ENCODE measurements at places on chromosomes 7 and 10.

- DNase-seq, result no peak
These were observed 58.5 kb downstream of the CPVL start for GRCh38 chr7:29087840-29088170.

DNA sequence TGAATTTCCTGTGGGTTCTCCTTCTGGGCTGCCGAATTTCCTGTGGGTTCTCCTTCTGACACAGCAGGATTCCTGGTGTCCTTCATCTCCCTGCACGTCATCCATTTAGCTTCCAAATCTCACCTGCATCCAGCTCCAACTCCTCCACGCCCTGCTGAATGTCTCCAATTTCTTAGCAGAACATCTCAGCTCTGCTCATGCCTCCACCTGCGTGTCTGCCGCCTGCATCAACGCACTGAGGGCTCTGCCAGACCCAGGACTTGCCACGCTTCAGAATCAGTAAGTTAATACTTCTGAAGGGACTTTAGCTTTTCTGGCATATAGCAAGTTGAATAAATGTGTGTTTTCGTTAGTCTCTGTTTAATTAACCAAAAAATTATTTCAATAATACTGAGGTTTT is 31.1 kb upstream of the VIPR2 start:
- no peak for DNase-seq

DNA sequence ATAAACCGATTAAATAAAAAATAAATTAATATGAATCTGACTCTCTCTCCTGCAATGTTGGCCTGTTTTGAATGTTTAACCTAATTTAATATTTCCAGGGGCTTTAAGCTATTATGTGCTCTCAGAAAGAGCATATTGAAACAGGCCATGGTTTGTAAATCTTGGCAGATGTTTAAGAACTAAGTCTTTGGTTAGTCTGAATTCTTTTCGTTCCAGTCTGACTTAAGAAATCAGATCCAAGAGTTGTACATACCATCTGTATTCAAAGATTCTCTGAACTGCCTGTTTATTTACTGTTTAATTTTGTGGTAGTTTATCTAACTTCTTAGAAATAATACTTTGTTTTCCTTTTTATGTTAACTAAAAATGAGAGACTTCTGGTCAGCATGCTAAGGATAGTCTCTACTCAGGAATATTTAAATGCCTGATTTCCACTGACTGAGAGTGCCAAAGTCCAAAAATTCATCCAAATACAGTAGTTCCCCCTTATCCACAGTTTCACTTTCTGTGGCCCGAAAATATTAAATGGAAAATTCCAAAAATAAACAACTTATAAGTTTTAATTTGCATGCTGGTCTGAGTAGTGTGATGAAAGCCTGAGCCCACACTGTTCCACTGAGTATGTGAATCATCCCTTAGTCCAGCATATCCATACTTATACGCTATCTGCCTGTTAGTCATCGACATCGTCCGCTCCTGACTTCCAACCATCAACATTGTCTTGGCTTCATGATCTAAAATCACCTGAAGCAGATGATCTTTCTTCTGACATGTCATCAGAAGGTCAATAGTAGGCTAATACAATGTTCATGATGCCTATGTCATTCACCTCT is 238.1 kb upstream of the CSTF2T start:
- DNase-seq, result no peak

DNA sequence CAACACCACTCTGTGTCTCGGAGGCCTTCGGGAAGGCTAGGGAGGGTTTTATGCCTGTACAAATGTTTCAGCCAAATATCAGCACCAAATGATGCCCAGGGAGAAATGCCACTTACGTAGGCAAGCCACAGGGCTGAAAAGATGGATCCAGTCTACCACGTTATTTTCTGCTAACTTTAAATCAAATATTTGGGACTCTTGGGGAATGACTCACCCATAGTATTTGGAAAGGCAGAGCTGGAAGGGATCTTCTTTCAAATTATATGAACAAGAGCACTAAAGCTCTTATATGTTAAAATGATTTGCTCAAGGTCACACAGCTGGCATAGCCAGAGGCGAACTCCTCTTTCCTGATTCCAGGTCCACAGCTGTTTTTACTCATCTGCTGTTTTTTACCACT is 591.4 kb downstream of the SORCS1 start:
- no peak for DNase-seq

DNA sequence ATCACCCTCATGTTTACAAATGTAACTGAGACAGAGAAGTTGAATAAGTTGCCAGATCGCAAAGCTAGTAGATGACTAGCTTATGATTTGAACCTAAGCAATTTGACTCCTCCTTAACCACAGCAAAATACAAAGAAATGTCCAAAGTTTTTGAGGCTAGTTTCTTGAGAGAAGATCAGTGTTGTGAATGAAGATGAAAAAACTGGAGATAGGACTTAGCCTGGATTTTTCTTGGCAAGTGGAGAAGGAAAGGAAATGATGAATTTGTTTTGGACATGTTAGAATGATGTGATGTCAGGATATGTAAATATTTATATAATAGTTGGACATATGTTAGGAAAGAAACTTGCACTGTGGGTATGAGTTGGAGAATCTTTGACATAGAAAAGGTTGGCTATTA is 149.8 kb downstream of the LSMEM1 start:
- no peak for DNase-seq

GRCh38 chr7:127245607-127246006 is 7.1 kb downstream of the GRM8 start:
- DNase-seq, result no peak

- peak; percentile 56 for DNase-seq
These were observed 1.3 kb downstream of the SEMA3D start for GRCh38 chr7:85185424-85186082.

DNA sequence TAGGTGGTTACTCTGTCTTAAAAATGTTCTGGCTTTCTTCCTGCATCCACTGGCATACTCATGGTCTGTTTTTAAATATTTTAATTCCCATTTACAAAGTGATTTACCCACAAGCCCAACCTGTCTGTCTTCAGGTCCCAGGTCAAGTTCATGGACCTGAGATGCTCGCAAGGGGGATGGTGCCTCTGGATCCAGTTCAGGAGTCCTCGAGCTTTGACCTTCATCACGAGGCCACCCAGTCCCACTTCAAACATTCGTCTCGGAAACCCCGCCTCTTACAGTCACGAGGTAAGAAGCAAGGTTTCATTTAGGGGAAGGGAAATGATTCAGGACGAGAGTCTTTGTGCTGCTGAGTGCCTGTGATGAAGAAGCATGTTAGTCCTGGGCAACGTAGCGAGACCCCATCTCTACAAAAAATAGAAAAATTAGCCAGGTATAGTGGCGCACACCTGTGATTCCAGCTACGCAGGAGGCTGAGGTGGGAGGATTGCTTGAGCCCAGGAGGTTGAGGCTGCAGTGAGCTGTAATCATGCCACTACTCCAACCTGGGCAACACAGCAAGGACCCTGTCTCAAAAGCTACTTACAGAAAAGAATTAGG is 8.7 kb downstream of the ZKSCAN1 start:
- DNase-seq, result no peak

DNA sequence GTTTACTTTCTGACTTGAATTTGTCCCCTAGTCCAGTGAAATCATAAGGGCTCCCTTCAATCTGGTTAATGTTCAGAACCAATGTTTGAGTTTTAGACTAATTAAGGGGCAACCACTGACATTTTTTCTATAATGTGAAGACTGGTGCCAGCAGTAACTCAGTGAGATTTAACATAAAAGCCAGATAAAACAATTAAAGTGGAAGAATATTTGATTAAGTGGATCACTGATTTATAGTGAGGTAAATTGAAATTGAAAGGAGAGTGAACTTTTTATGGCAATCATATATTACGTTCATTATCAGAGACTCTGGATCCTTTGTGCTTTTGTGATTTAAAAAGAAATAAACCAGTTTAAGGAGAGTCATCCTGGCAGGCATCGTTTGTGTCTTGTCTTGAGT is 246.8 kb downstream of the GATA3 start:
- DNase-seq, result no peak

DNA sequence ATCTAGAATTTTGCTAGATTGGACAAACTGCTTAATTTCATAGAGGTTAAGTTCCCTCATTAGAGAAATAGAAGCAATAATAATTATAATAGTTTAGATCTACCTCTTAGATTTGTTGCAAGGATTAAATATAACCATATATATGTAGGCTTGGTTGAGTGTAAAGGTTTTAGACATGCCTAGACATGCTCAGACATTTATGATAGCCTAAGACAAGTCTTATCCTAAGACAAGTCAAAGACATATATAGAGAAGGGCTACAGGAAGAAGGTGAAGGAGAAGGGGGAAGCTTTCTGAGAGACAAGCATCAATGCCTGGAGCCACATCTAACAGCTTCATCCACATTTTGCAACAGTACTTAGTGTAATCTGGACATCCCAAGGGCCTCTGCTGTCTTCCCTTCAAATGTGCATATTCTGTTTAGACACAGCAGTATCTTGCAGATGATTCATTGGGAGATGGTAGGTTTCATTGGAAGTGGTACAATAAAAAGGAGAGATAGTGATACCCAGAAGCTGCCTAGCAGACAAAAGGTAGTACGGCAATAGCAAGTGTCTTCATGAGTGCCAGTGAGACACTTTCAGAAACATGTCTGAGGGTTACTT is 146.5 kb downstream of the HGF start:
- no peak for DNase-seq

DNA sequence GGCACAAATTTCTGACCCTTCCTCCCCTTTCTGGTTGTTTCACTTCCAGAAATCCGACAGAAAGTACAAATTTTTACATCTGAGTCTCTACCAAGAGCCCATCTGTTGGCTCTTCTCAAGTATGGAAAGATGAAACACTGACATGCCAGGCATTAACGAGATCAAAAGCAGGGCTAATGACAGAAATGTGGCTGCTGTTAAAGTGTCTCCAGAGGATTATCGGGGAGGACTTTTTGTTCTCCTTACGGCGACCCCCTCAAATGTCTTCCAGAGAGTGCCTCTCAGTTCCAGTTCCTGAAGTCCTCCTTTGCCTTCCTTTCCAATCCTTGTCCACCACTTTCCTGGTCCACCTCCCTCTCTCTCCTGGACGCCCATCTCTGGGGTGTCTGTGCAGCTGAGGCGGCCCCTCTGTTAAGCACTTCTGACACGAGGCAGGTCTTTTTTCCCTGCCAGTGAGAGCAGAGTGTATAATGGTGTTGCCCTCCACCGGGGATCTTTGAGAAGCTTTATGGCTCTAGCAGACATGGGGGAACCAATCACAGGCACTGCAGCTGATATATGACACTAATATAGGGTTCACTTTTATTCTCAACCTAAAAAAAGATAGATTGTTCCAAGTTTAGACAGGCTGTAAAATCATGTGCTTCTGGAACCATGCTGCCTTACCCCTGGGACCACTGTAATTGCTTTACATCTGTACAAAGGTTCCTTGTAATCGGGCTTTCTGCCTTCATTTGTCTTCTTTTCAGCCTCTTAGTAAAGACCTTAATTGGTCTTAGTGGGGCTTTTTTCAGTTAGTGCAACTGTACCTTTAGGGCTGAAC is 757.1 kb downstream of the AUTS2 start:
- DNase-seq, result no peak

- DNase-seq, result no peak
These were observed 28.6 kb downstream of the RTKN2 start for GRCh38 chr10:62239994-62240393.
